GM18507 (cell line): ENCODE measurements at places on chromosomes 5 and 9.

DNA sequence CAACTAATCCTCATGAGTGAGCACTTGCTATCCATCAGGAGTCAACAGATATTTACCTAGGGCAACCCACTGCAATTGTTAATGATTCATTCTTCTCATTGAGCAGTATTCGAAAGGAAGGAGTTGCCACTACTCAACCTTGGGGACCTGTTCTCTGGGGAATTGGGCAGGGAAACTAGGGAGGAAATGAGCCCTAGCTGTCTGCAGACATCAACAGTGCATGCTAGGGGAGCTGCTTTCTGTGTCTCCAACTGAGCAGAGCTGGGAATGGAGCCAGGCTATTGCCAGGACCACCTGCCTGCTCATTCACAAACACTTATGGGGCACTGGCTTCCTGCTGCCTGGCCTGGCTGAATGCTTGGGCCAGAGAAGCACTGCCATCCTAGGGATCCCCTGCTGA, 183.4 kb downstream of the TMEM38B start:
- no peak for DNase-seq

DNA sequence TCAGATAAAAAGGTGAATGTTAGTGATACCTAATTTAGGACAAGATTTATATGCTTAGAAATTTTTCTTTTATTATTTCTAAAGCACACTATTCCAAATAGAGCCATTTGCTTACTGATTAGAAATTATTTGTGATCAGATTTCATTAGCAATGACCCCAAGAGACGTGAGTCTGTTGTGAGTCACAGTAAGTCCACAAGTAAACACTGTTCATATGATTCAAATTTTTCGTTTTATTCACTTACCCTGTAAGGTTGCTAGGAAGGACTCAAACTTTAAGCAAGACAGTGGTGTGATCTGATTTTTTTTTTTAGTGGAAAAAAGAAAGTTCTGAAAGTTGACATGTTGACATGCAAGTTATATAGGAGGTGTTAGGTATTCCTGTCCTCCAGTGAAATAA, 1.2 kb downstream of the CARD6 start:
- DNase-seq = no peak

DNA sequence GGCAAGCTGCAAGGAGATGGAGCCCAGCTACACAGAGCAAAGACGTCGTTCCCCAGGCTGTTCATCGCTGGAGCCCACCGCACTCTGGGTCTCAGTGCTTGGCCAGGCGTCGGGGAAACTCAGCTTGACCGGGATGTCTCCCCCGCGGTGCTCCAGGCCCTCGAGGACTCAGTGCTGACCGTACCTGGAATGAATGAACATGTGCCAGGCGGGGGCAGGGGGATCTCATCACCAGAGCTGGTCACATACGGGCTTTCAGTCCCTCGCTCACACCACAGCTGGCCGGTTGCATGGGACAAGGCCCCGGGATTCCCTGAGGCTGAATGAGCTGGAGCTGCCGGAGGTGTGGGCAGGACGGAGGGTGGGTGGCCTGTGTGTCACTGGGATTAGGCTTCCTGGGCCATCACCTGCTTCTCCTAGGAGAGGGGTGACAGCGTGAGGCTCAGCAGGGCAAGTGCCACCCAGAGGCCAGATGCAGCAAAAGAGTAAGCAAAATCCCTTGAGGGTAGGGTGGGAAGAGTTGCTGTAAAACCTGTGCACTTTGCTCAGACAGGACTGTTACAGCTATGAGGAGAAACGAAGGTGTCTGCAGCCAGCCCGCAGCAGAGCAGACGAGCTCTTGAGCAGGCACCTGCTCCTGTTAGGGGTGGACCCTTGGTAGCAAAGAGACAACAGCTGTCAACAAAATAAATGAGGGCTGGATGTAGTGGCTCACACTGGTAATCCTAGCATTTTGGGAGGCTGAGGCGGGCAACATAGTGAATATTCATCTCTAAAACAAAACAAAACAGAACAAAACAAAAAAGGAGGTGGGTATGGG, 70.7 kb upstream of the RAPGEF1 start:
- DNase-seq = no peak

- DNase-seq = no peak
Observed at GRCh38 chr5:79255786-79256557, 20.0 kb downstream of the JMY start.

GRCh38 chr5:106759581-106759980, 911.2 kb downstream of the EFNA5 start:
- DNase-seq = no peak

- DNase-seq = no peak
Observed at GRCh38 chr5:100708645-100709171, 173.5 kb downstream of the FAM174A start.

DNA sequence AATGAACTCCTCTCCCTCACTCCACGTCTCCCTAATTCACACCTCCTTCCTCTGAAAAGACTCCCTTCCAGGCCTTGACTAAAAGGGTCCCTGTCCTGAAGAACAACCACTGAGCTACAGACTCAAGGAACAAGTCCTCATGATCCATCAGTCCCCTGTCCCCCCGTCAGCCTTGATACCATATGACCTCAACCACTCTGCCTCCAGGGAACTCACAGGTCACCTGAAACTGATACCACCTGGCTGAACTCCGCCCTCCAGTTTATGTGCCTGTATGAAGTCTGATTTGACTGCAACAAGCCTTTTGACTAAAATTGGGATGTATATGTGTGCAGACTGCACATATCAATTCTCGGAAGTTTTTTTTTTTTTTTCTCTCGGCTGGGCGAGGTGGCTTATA, 88.7 kb downstream of the UGCG start:
- DNase-seq = no peak

GRCh38 chr5:10307206-10308148, at the start of gene CMBL:
Gene CMBL, minus strand, starts transcription at chr5:10307902. Its CDS starts 17,140 bp downstream, at chr5:10290762.
- peak; percentile 50 for DNase-seq

- no peak for DNase-seq
Observed at GRCh38 chr5:74460694-74461093, 179.8 kb downstream of the ENC1 start.
